ENCODE measurements at places on chromosomes 6 and 20.

DNA sequence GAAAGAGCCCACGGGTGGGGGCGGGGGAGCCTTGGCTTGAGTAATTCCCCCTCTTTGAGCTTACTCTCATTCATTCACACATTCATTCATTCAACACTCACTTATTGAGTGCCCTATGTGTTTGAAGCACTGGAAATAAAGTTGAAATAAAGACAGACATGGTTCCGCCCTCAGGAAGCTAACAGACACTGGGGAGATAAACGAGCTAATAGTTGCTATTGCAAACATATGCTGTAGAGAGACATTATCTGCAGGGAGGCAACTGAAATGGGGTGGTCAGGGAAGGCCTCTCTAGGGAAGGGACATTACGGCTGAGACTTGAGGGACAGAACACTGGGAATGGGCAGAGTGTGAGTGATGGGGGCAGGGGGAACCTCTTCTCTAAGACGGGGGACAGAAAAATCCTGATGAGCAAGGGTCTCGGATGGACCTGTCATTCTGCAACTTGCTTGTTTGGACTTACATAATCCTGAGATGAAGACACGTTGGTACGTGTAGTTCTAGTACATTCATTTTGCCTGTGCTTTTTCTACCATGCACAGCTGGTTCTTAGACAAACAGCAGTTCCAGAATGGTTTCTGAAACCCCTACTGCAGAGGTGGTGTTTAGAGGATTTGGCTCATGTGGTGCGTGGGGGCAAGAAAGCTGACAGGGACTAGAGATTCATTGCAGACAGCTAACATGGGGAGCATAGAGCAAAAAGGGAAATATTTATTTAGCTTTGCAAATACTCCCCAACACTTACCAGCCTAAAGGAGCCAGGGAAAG is 71.1 kb upstream of the BLCAP start:
- DNase-seq = no peak

DNA sequence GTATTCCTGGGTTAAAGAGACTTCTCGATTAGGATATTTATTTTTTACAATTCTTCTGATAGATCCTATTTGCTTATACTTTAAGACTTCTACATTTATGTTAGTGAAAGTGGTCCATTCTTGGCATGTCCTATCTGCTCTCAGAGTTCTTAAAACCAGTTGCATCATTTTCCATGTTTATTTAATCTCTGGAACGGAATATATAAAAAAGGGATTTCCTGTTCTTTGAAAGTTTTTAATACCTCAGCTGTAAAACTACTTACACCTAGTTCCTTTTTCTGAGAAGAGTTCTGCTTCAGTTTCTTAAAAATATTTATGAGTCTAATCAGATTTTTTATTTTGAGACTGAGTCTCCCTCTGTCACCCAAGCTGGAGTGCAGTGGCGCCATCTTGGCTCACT is 18.0 kb upstream of the MYL9 start:
- DNase-seq = no peak

DNA sequence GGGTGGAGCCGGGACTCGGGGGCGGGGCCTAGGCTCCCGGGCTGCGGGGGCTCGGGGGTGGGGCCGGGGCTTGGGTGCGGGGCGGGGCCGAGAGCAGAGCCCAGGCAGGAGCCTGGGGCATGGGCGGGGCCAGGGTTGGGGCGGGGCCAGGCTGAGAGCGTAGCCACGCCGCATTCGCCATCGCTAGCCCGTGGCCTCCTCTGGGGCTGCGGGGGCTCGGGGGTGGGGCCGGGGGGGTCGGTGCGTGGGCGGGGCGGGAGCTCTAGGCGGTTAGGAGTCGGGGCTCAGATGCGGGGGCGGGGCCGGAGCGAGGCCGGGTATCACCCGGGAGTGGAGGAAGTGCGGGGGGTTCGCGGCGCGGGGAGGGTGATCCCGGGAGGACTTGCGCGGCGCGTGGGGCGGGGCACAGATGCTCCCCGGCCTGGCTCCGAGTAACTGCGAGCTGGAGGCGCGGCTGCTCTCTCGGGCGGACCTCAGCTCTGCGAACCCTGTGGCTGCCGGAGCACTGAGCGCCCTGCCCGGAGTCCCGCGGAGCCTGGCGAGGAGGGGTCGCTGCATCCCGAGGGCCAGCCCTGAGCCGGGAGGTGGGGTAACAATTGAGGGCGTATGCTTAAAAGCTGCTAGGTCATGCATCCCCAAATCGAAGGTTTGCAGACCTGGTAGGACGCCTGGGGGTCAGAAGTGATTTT is 434 bp upstream of the ECI2 start:
- peak; percentile 92 for DNase-seq

DNA sequence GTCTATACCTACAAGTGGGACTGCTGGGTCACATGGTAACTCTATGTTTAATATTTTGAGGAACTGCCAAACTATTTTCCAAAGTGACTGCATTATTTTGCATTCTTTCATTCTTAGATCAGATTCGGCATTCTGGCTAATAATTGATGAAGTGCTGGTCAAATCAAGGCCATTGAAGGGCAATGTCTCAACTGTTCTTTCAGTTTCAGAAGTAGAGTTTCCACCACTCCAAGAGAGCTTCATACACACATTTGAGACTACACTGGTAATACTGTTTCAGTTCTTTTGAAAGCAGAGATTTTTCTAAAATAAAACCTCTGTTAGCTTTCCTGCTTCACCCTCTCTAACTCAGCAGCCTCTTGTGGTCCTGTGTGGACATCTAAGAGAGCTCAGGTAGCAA is 154.5 kb downstream of the CFAP61 start:
- no peak for DNase-seq

DNA sequence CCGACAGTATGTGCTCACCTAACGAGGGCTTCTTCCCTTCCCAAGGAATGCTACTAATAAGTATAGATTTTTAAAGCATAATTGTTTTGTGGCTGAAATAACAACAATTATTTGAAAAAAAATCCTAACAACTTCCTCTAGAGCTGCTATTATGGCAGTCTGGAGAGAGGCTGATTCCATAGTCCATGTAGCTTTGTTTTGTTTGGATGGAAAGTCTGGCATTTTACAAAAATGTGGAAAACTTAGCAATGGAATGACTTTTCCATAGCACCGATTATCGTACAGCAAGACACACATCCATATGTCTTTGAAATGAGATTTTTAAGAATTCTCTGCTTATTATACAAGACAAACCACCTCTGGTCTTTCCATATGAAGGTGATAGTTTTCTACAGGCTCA is 252.4 kb upstream of the TAB2 start:
- no peak for DNase-seq

- DNase-seq = no peak
Observed at GRCh38 chr20:54619181-54619580, 143.8 kb downstream of the DOK5 start.

DNA sequence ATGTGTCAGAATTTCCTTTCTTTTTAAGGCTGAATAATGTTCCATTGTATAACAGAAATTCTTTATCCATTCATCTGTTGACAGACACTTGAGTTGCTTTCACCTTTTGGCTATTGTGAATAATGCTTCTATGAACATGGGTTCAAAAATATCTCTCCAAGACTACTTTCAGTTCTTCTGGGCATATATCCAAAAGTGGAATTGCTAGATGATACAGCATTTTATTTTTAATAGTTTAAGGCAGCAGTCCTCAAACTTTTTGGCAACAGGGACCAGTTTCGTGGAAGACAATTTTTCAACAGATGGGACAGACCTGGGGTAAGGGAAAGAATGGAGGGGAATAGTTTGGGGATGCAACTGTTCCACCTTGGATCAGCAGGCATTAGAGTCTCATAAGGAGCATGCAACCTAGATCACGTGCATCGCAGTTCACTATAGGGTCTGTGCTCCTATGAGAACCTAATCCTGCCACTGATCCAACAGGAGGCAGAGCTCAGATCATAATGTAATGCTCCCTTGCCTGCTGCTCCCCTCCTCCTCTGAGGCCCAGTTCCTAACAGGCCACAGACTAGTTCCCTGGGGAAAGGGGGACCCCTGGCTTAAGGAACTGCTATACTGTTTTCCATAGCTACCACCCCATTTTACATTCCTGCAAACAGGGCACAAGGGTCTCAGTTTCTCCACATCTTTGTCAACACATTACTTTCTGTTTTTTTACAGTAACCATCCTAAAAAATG is 239.9 kb upstream of the RNF217 start:
- no peak for DNase-seq

DNA sequence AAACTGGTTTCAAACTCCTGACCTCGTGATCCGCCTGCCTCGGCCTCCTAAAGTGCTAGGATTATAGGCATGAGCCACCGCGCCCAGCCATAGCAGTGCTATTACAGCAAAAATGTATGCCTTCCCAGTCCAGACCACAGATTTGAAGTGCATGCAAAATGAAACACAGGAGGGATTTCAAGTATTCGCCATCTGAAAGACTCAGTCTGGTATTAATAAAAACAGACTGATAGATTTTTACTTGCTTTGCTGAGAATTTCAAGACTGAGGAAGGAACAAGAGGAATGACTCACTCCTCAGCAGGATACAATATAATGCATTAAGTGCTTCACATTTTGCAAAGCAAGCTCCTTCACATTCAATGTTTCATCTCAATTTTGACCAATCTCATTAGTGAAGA is 134.9 kb downstream of the TMEM200A start:
- DNase-seq = no peak

DNA sequence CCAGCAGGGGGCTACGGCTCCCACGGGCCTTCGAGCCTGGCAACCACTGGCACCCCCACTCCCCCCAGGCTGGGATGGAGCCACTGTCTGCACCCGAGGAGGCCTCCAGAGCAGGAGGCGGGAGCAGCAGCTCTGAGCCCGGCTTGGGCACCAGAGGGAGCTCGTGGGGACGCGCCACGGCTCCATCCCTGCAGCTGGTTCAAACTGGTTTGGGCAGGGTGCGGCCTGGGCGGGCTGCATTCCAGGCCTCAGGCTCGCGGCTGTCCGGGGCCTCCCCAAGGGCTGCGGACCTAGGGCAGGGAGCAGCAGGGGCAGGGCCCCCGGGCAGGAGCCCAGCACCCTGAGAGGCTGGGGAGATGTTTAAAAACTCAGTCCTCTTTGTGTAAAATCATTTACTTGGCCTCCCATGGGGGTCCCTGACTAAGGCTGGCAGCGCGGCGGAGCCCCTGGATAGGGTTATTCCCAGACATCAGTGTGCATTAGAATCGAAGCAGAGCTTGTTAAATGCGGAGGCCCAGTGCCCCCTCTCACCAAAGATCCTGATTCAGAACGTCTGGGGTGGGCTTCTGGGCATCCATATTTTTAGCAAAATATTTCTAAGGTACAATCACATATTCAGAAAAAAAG is 4.1 kb upstream of the BCAS4 start:
- DNase-seq = peak; percentile 61

DNA sequence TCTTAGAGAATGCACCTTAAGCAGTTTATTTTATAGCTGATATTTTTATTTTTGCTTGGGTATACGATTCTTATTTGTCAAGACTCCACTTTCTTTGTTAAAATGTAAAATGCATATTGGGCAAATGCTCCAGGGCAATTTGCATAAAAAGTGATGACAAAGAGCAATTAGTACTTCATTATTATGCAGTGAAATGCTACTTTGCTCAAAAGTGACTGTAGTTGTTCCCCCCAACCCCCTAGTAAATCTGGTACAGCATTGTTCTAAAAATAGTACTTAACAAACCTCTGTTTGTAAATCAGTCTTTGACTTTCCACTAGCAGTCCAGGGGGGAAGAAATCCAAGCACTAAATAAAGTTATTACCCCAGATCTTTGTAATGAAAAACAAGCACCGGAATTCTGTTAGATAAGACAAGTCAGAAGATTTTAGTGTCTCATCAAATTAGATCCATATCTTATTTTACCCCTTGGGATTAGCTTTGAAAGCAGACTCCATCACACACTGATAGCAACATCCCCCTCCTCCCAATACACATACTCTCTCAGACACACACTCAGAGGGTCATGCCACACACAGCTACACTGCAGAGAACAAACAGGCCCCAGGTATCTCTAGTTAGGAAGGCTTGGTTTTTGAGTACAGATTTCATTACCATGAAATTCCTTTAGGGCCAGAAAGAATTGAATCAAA is 32.9 kb upstream of the BACH2 start:
- DNase-seq = no peak

DNA sequence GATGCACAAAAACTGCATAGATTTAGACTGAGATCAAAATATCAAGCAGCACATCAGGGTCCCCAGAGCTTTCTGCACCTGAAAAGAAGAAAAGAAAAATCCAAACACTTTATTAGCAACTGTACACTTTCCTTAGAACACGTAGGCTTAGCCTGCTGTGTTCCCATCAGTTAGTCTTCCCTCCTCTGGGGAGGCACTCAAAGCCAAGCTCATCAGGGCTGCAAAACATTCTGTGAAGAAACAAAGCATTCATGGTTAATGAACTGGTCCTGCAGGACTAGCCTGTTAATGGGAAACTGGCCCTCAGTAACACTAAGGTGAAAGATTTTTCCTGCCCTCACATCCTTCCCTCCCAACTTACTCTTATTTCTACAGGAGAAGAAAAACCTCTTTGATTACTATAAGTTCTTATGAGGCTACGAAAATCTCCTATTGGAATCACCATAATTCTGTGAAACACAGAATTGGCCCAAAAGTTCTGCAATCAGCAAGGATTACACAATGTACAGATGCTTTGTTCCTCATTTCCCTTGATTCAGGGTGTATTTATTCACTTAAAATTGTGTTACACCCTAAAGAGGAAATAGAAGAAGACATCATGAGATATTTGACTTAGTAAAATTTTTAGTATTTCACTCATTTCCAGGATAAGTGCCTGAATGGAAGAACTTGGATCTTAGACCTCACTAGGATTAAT is 901.0 kb upstream of the MAP3K7 start:
- DNase-seq = no peak

DNA sequence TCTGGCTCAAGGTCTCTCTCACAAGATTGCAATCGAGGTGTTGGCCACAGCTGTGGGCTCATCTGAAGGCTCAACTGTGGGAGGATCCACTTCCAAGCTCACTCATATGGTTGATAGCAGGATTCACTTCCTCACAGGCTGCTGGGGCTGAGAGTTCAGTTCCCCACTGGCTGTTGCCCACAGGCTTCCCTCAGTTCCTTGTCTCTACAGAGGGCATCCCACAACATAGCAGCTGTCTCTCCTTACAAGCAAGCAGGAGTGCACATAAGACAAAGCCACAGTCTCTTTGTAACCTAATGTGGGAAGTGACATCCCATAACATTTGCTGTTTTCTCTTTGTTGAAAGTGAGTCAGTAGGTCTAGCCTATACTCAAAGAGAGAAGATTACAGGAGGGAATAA is 14.0 kb downstream of the SPATS1 start:
- no peak for DNase-seq

GRCh38 chr6:17497535-17498095 is 102.5 kb upstream of the FAM8A1 start:
- DNase-seq = no peak

DNA sequence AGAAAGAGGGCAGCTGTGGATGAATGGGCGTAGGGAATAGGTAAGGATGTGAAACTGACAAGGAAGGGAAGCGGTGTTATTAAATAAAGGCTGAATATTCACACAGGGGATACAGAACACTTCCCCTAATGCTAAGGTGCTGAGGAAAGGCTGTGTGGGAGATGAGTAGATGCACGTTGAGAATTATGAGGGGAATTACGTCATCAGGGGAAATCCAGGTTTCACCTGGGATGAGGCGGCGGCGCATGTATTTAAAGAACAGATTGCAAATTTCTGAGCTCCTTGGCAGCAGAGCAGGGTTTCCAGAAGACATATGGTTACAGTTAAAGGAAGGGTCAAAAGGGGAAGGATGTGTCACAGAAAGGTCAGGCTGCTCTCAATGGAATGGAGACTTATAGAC is 28.7 kb upstream of the EDN1 start:
- DNase-seq = no peak

Data from activated gamma-delta T cell treated with anti-CD3 and anti-CD28 coated beads, Interleukin-2, amount 50 U/mL, for 16 hours (primary cell).